ENCODE measurements at places on chromosomes 5 and 9. TPM values are rescaled to one million over a fixed set of nuclear protein-coding genes. Genes with fewer than 3 reads are reported as not detected.

- no peak for DNase-seq
These were observed 204.5 kb downstream of the SEMA6A start for GRCh38 chr5:116370149-116370548.

DNA sequence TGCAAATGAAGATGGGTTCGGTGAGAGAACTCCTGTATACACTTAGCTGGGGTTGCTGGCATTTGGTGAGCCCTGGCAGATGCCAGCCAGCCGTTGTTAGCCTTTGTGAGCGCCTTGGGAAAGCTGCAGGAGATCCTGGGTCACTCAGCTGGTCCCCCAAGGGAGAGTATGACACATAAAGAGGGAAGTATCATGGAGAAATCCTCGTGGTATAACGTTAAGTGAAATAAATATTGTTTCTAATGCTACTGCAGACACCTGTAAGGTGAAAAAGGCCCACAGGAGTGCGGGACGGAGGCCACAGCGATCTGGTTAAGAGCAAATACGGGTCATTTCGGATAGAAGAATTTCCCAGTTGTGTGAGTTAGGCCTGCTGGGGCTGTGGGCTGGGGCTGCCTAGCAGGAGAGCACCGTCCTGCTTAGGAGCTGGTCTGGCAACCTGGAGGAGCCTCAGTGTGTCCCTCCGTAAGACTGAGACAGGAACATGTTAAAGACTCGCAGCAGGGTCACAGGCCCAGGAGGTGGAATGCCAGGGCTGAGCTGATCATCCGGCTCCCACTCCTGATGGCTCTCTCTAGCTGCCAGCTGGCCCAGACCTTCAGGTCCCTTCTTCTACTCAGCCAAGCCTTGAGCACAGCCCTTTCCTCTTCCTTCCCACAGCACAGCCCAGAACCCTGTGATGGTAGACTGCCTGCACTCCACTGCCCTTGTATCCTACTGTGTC lies 4.9 kb downstream of the NKX2-5 start:
- DNase-seq = no peak

DNA sequence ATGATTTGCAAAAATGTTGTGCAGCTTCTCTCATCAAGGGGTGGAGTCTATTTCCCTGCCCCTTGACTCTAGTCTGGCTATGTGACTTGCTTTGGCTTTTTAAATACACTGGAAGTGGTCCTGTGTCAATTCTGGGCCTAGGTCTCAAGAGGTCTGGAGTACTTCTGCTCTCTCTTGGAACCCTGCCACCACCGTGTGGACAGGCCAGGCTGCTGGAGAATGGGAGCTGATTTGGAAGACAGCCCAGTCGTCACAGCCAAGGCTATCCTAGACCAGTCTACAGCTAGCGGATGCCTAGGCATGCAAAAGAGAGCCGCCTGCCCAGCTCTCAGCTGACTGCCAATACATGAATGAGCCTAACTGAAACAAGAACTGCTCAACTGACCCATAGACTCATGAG lies 56.7 kb upstream of the CLINT1 start:
- no peak for DNase-seq

GRCh38 chr5:76689321-76690036 lies 26.4 kb upstream of the F2R start:
- no peak for DNase-seq

DNA sequence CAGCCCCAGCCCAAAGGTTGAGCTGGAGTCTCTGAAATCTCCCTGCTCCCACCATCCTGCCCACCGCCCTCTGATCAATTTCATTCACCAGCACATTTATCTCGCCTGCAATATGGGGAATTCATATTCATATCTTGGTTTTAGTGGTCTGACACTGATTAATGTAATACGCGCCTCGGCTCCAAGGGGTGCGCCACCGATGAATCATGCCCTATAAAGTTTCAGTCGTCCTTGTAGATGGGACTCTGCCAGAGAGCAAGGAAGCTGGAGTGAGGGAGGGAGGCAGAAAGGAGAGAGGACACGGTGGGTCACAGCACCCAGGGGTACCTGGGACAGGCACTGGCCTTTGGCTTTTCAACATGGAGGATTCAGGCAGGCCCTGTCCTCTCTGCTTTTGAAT lies 8.9 kb downstream of the IRX1 start:
- no peak for DNase-seq

DNA sequence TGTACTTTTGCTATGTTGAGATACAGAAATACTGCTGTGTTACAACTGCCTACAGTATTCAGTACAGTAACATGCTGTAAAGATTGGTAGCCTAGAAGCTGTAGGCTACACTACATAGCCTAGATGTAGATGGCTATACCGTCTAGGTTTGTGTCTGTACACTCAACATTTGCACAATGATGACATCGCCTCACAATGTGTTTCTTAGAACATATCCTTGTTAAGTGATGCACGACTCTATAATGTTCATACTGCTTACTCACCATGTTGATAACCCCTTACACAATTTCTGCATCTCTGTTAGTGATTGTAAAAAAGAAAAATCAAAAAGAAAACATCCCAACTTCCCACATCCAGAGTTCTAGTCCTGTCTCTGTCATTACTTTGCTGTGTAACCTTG lies 450.0 kb downstream of the CCDC171 start:
- no peak for DNase-seq

- no peak for DNase-seq
These were observed 195.8 kb downstream of the EFNA5 start for GRCh38 chr5:107474716-107475489.

DNA sequence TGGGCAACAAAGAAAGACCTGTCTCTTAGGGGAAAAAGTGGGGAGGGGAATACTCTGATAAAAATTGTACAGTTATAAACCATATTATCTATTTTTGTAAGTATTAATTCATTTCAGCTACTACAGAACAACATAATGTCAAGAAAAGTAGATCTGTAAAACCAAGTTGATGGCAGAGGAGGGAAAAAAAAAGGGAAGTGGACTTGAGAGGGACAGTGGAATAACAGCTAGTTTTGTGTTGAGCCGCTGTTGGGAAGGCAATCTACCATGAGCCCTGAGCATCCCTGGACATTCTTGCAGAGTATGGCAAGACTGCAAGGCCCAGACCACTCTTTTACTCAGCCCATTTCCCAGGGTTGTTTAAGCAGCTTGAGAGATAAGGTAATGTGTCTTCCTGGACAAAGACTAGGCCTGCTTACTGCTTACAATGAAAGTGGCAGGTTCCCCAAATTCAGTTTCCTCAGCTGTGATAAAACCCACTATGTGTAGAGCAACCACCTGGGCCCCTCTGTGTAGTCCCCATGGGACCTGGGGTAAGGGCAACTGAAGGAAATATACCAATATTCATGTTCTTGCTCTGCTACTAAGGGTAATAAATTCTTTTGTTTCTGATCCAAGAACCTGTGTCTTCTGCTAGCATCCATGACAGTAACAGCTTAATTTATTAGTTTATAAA lies 25.0 kb downstream of the CEP120 start:
- no peak for DNase-seq

GRCh38 chr9:124761196-124761595 lies 9.9 kb downstream of the NR6A1 start:
- no peak for DNase-seq

DNA sequence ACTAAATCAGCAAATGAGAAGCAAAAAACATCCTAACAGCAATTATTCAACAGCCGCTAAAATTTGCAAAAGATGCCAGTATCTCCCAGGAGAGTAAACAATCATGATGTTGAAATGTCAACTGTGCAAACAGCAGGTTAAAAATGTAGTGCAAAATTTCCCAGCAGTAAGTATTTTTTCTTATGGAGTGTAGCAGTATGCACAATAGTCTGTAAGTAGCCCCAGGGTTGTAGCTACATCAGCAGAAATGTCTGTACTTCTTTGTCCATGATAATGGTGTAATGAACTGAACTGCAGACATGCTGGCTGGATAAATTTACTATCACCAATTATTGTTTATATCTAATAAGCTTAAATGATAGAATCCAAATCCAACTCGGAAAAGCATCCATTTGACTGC lies 31.4 kb downstream of the GRIN3A start:
- no peak for DNase-seq

GRCh38 chr5:31217446-31217845 lies 24.0 kb downstream of the CDH6 start:
- DNase-seq = no peak

GRCh38 chr5:158492136-158492535 lies 607.6 kb downstream of the EBF1 start:
- DNase-seq = no peak

DNA sequence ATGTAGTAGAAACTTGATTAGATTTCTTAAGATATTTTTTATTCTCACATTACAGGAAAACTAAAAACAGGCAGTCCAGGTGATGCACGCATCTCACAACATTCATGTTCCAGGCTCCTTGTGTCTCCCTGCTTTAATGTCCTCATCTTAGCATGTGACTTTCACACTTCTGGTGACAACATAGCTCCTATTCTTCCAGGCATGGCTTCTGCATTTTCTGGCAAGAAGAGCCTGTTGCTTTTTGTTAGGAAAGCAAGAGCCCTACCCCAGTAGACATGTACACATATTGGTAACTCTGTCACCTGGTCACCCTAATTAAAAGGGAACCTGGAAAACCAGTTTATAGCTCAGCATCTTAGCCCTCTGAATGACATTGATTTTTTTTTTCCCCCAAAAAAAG lies 92.5 kb downstream of the PPIC start:
- no peak for DNase-seq

GRCh38 chr5:160458806-160459800 lies 37.4 kb downstream of the PTTG1 start:
- no peak for DNase-seq

GRCh38 chr9:134738869-134739659 lies 97.5 kb downstream of the COL5A1 start:
- peak; percentile 59 for DNase-seq

GRCh38 chr5:115818821-115819220 lies 2.4 kb upstream of the CDO1 start:
- no peak for DNase-seq

The MEIKIN gene
- total RNA-seq = 0.55 TPM

The RELL2 gene
- 31.6 TPM for total RNA-seq

Measured in activated naive CD8-positive, alpha-beta T cell treated with anti-CD3 and anti-CD28 coated beads, Interleukin-2, amount 10 ng/mL, durations not matched to agents 7 days and 5 days (primary cell).